ENCODE measurements at places on chromosomes 5 and 9.

DNA sequence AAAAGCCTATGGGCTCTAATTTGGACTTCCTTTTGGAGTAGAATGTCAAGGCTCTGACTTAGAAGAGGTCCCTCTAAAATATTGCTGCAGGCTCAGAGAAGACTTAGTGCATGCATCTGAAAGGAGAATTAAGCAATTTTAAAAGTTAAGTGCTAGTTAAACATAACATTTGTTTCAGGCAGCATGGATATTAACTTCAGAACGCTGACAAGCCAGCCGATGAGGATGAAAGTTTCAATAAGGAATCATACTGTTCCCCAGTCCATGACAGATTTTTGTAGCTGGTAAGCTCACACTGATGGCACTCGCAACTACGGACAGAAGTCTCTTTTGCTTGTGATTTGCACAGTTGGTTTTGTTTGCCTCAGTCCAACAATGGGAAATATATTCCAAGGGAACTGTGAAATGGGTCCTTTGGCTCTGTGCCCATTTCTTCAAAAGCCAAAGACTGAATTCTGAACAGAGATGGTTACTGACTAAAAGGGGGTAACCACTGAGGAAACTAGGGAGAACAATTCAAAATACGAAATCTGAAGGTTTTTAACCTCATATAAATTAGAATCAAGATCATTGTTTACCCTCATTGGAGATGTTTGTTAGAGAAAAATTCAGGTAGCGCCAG lies 47.6 kb downstream of the DCP2 start:
- no peak for DNase-seq

- no peak for DNase-seq
Measured at GRCh38 chr9:115353681-115354080, 235.7 kb upstream of the TNC start.

DNA sequence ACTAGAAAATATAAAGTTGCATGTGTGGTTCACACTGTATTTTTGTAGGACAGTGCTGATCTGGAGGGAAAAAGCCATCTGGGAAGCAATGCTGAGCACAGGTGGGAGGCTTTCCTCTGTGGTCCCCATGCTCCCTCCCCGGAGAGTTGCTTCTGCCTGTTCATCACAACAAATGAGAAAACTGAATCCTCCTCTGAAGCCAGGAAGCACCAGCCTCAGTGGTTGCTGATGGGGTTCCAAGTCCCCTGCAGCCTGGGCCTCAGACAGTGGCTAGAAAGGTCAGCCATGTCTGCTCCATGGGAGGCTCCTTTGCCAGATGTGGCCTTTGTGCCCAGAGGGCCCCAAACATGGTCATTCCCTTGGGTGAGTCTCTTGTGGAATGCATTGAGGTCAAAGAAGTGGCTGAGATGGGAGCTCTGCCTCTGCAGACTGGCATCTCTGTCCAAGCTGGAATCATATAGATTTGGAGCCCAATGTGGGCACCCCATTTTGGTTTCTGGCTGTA lies 77.6 kb downstream of the C5orf15 start:
- DNase-seq, result no peak

GRCh38 chr9:6014670-6015270 lies 654 bp downstream of the RANBP6 start:
- no peak for DNase-seq

DNA sequence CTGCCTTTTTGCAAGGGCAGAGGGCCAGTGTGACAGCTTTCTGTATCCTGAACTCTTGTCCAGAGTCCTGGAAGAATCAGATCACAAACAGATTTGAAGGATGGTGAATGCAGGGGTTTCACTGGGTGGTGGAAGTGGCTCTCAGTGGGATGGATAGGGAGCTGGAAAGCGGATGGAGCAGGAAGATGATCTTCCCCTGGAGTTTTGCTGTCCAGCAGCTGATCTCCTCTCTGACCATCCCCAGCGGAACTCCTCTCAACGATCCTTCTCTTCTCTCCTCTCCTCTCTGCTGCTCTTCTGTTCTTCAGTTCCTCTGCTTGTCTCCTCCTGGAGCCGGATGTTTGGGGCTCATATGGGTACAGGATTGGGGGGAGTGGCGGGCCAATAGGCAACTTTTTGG lies 108.3 kb upstream of the HMHB1 start:
- no peak for DNase-seq

GRCh38 chr5:98781964-98782363 lies 8.5 kb downstream of the RGMB start:
- no peak for DNase-seq

DNA sequence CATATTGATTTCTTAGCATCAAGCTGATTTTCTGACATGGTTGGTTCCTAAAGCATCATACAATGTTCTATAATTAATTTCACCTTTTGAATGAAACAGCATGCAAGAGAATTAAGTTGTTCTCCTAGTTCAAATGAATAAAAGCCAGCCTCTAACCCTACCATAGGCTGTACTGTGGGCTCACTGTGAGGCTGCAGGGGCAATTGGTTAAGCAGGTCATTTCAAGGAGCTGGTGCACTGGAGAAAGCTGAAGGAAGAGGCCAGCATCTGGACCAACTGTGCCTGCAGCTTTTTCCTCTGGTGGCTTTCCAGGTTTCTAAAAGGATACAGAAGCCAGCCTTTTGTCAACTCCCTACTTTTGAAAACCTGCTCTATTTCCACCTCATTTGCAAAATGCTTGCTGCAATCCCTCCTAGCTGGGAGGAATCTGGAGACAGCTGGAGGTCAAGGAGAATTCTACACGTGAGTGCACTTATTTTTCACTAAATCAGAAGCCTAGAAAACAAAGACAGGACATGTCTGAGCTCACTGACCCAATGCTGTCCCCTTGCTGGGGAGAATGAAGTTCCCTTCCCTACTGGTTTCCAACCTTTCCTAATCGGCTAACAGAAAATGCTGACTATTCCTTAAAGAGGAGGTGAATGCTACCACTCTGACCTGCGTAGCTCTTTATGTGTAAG lies 158.9 kb downstream of the APBA1 start:
- no peak for DNase-seq

DNA sequence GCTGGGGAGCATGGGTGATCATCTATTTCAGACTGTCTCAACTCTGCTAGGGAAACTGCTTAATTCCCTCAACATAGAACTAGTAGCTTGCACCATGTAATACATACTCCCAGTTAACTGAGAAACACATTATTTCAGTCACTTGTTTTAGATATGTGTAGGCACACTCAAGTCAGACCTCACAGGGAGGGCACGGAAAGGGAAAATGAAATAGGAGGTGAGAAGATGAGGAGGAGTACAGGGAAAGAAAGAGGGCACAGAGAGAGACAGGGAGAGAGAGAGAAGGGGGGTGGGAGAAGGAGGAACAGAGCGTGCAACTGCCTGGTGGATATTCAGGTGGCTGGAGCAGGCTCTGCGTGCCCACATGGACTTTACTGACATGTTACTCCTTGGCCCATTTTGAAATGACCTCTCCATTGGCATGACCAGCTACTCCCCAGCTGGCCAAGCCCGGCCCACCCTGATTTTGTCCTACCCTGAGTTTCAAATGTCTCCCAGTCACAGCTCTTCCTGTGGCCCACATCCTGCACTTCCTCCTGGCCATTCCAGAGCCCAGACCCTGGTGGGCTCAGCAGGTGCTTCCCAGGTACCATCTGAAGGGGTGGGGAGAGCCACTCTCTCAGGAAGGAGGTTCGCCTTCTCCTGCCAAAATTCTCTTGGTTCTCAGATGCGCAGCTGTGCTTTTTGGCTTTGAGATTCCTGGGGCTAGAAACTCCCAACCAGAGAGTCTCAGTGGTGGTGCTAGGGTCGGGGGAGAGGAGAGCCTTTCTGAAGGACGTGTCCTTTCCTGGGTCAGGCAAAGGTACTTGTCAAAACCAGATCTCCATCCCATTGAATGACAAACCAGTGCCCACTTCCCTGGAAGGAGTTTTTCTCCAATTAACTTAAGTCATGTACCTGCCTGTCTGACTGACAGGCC lies 229.4 kb downstream of the FSTL4 start:
- no peak for DNase-seq

DNA sequence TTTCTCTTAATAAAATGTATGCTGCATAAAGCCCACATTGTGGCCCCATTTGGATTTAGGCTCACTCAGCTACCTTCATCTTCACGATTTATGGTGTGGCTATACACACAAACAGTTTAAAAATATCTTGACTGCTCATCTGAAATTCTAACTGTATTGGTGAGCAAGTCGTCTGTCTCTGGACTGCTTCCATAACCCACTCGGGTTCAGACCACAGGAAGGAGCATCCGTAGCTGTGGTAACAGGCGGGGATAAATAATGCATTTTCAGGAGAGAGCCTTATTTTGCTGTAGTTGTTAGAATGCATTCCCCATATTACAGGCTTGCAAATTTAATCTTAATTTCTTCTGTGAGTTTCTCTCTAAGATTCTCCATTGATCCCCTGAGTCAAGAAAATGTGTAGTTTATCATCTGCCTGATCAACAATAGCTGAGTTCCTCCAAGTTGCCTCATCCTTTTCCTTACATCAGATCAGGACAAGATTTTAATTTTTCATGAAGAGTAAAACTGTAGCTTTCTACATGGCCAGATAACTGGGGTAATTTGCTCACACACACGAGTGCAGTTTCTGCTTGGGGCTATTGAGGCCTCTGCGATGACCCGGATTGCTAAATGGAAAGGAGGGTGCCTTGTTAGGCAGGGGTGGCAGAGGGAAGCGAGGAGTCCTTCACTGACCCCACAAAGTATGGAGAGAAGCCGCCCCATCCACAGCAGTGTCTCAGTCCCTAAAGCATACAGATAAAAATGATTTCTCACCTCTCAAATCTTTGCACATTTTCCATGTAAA lies 133.9 kb downstream of the FSTL4 start:
- no peak for DNase-seq

- no peak for DNase-seq
Measured at GRCh38 chr9:93450945-93451815, at the start of gene FAM120A. Gene FAM120A, plus strand, starts transcription at chr9:93451685. Its CDS starts 231 bp downstream, at chr9:93451916.

DNA sequence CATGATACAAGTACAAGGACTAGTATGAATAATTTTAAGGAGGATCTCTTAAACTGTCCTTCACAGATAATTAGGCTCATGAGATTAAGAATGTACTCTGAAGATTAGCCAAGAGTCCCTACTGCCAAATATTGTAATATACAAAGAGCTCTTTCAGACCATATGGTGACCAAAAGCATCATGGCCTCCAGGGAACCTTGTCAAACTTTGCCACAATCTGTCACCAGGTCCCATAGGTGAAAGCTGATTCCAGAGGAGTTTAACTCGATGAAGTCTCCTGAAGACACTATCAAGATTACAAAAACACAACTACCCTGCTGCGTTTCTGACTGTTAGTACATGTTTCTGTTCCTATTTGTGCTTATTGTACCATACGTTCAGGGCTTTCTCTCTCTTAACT lies 395.4 kb upstream of the ITGA1 start:
- DNase-seq, result no peak

- no peak for DNase-seq
Measured at GRCh38 chr5:95414451-95414850, 23.3 kb downstream of the FAM81B start.

GRCh38 chr9:35521708-35522107 lies 31.8 kb downstream of the RUSC2 start:
- no peak for DNase-seq

GRCh38 chr5:79672392-79672791 lies 17.2 kb upstream of the CMYA5 start:
- no peak for DNase-seq

- no peak for DNase-seq
Measured at GRCh38 chr9:21991072-21991959, 2.9 kb downstream of the CDKN2A start.

GRCh38 chr5:99030906-99031440 lies 102.2 kb upstream of the CHD1 start:
- no peak for DNase-seq
